ENCODE measurements at places on chromosomes 2 and 18.
A peak's percentile ranks its signal among the peaks of the same experiment; 100 is the strongest.

DNA sequence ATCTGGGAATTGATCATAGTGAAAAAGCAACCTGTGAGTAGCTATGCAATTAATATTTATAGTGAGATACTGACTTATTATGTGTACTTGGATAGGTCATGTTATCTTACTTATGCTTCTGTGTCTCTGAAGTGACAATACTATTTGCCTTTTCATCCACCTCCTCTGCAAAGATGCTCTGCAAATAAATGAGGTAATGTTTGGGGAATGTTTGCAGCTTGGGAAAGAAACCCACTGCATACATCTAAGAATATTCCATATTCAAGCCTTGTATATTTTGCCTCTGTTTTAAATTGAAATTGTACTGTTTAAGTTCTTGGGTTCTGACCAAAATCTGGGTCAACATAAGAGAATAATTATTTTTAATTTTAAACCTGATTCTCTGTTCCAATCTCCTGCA, 217.4 kb upstream of the DTNA start:
- DNase-seq = no peak

- DNase-seq = no peak
Observed at GRCh38 chr2:175251425-175252041, 70.0 kb upstream of the ATP5MC3 start.

- no peak for DNase-seq
Observed at GRCh38 chr2:219523031-219523671, 8.9 kb downstream of the ASIC4 start.

DNA sequence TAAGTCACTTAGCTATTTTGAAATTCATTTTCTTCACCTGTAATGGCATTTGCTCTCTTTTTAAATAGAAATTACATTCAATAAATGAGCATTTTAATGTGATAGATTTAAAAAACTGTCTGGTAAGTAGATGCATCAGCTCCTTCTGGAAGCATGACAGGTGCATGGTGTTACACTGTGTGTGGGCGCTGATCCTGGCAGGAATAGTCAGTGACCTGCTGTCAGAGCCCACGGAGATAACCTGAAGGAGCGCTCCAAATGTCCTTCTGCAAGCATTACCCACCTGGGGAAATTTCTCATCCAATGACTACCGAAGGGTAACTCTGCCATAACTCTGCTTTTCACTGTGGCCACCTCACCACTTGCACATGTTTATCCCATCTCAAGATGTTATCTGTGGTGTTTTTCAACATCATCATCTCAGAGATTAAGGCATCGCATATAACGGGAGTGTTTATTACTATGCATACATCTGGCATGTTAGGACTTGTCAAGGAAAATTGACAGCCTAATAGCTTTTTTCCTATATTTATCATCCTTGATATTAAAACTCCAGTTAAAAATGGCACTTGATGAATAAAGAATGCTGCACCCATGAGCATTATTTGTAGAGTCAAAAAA, 637.3 kb downstream of the ERBB4 start:
- no peak for DNase-seq

- DNase-seq = no peak
Observed at GRCh38 chr2:151498178-151498577, 88.5 kb downstream of the RIF1 start.

GRCh38 chr2:233003658-233004555, 9.1 kb downstream of the NGEF start:
- DNase-seq = no peak

GRCh38 chr2:226048611-226049010, 649.1 kb downstream of the NYAP2 start:
- DNase-seq = no peak

DNA sequence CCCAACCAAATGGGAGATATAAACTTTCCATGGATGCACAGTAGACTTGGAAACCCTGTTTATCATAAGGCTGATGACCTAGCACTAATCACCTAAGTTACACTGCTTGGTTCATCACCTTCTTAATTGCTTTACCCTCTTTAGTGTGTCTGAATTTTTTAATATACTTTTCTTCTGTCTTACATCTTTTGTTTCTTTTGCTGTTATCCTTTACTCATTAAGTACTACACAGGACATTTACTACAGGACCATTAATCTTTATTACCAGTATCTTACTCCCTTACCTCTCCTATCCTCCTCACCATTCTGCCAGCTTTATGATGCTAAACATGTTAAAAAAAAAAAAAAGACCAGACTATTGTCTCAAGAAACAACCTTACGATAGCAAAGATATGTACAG, 333.6 kb downstream of the KIAA1328 start:
- no peak for DNase-seq

DNA sequence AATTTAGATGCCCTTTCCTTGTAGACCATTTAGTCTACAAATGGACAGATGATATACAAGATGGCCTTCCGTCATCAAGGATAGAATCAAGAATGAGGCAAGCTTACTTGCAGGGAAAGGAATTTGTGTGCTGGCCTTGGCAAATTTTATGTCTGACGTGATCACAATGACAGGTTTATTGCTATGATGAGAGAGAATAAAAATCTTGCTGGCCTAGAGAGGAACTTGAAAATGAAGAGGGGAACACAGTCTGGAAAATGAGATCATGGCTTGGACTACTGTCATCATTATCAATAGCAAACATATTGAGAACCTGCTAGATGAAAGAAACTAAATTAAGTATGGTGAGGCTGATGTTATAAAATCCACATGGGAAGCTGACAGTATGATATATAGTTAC, 66.0 kb downstream of the CSRNP3 start:
- DNase-seq = no peak

GRCh38 chr18:13546638-13547037, 179.7 kb downstream of the FAM210A start:
- DNase-seq = no peak

- DNase-seq = no peak
Observed at GRCh38 chr2:20737505-20737904, 70.6 kb downstream of the GDF7 start.

GRCh38 chr2:51638811-51639210, 606.9 kb upstream of the NRXN1 start:
- DNase-seq = no peak

DNA sequence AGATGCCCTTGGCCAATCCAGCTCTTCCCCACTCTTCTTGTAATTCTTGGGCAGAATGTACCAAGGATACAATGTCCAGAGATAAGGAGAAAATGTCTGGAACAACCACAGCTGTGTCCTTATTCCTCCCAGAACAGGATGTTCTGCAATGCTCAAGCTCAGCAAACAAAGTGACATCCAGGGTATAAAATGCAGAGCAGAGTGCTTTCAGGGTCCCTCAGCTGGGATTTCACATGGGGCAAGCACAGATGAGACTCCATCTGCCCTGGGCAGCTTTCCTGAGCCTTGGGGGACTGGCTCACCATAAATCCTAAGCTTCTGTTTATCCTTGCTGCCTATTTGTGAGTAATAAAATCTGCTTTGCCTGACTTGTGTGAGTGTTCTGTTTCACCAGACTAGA, 127.4 kb downstream of the VAPA start:
- DNase-seq = no peak

- no peak for DNase-seq
Observed at GRCh38 chr2:168047091-168047690, 200.2 kb downstream of the STK39 start.

GRCh38 chr2:24336811-24337210, 23.5 kb downstream of the ITSN2 start:
- no peak for DNase-seq

- DNase-seq = peak; percentile 65
Observed at GRCh38 chr18:79400591-79401381, 5.1 kb downstream of the NFATC1 start.

GRCh38 chr18:73235491-73235890, 367.7 kb upstream of the NETO1 start:
- no peak for DNase-seq

- no peak for DNase-seq
Observed at GRCh38 chr2:198478361-198478760, 674.0 kb downstream of the PLCL1 start.

- DNase-seq = no peak
Observed at GRCh38 chr2:54497763-54498680, 41.9 kb downstream of the SPTBN1 start.

DNA sequence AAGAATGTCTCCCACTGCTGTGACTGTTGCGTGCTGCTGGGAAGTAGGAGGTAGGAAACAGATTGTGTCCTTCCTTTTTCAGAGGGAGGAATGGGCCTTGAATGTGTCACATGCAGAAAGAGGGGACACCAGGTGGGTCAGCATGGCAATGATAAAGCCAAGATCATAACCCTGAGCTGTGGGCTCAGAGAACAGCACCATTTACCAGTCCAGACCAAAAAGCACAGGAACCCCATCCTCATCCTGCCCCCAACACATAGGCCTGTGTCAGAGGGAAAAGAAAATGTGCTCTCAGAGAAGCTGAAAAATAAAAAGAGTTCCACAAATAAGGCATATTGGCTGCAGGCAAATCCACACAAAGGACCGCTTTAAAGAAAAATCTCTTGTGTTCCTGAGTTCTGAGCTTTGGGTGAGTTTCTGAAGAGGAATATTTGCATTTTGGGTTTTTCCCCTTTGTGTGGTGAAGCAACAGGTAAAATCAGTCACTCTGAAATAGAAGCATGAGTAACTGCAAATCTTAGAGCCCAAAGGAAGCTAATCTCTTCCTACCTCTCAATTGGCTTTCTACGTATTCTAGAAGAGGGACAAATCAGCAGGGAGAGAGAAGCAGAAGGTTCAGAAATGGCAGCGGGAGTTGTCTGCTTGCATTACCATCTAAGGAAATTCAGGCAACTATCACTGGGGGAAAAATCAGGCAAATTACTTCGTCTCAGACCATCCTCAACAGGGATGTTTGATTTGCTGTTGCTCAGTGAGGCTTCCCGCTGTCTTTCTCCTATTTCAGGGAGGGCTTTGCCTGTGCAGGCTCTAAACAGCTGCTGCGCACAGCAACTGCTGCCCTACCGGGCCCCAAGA, 106.8 kb downstream of the BCL11A start:
- no peak for DNase-seq

GRCh38 chr2:82000606-82001005, 1696.1 kb upstream of the LRRTM1 start:
- no peak for DNase-seq

DNA sequence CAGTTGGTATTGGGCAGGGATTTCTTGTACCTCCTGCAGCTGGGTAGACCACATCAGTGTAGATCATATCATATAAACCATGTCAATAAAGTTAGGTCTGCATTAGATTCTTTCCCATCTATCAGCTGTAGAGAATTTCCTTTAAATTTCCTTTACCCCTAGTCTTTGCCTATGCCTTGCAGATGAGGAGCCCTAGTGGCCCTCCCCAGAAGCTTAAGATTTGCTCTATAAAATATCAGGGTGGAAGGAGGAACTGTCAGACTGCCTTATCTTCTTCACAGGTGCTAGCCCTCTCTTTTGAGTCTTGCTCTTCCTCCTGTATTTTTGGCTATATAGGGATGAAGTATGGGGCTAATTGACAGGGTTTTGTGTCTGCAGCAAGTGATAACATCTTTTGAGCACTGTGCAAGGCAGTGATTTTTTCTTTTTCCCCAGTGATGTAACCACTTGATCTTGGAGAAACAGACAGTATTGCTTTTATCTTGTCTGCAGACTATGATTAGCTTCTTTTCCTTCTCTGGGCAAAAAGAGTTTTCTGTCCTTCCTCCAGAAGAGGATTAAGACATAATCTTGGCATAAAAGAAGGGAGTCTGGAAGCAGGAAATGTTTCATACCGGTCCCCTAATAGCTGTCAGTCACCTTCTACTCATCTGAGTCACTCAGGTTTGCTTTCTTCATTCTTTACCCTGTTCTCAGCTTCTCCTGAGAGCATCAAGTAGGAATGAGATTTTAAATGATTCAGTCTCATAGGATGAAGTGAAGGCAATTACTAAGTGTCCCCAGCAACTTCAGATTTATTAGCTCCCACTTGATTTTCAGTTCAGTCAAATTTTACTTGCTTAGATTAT, 286.4 kb downstream of the CDH19 start:
- no peak for DNase-seq

DNA sequence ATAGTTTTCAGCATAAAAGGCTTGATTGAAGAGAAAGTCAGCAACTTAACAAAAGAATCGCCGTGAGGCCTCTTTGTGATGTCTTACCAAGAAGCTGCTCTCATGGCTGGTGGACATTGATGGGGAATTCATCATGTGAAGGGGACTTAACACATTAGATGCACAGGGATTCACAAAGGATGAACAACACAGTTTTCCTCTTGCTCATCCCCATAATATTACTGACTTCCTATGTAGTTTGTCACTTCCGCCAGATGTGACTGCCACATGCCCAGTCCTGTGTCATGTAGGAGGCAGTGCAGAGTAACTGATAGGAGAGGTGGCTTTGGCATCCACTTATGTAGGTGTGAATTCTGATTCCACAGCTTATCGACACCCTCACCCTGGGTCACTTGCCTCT, 232.6 kb upstream of the LYPD1 start:
- DNase-seq = no peak

DNA sequence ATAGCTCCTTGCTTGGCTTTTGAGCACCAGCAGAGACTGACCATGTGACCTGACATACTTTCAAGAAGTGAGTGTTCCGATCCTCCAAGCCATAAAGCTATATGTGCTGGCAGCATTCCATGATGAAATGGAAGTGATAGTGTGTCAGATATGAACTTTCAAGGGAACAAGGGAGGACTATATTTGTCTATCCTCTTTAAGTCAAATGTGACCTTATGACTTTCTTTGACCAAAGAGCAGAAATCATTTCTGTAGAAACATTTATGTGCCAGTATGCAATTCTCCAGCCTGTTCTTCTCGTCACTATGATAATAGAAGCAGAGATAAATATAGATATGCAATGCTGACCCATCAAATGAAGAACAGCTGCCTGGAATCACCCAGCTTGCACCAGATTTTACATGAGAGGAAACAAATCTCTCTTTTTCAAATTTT, 14.4 kb downstream of the HYCC2 start:
- no peak for DNase-seq

DNA sequence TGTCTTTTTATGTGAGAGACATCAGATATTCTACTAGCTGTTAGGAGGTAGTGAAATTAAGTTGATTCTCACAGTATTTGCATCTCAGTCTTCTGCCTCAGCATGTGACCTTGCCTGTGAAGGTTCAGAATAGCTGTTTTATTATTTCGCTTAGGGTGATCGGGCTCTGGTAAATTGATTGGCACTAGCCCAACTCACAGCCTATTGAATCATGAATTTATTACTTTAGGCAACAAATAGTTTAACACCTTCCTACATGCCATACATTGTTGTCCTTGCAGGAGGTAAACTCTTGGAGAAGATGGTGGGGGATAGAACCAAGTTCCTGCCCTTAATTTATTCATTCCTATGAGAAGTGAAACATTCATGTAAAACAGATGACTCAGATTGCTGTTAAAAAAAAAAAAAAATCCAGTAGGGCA, 101.9 kb downstream of the GPD2 start:
- no peak for DNase-seq

- DNase-seq = no peak
Observed at GRCh38 chr2:26692897-26693849, 651 bp downstream of the KCNK3 start.

DNA sequence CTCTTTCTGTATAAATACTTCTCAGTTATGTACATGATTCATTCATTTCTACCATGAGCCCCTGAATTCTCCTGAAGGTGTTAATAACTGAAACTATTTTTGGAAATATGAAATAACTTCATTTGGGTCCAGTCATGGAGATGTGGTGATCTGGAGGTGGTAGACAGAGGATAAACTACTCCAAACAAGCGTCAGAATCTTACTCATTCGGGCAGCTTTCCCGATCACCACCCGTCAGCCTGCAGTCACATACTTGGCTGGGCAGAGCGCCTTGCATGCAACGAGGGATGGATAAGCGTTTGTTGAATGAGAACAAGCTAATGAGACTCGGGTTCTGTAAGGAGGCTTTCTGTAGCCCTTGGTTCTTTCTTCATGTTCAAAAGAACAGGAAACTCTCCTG, 222.7 kb downstream of the CD226 start:
- DNase-seq = no peak

GRCh38 chr18:54938506-54938905, 20.8 kb downstream of the CCDC68 start:
- DNase-seq = no peak

All from activated naive CD4-positive, alpha-beta T cell treated with Interleukin-2 at 50 U/mL for 16 hours (primary cell).